ENCODE measurements at places on chromosomes 2 and 18. TPM values are rescaled to one million over a fixed set of nuclear protein-coding genes. Genes with fewer than 3 reads are reported as not detected.

ACMSD gene
- not detected for total RNA-seq

CHRNG gene
- not detected for total RNA-seq

IL1RL1 gene
- total RNA-seq, result 31.0 TPM

NLRC4 gene
- total RNA-seq, result not detected

CRYGD gene
- not detected for total RNA-seq

GALNT13 gene
- total RNA-seq, result 2.3 TPM

FBXO36 gene
- 2.4 TPM for total RNA-seq

WNT10A gene
- total RNA-seq, result not detected

STK17B gene
- 12.4 TPM for total RNA-seq

ATOH8 gene
- total RNA-seq, result 13.2 TPM

OTOF gene
- 2.3 TPM for total RNA-seq

DSC3 gene
- total RNA-seq, result 0.33 TPM

CROCC2 gene
- total RNA-seq, result not detected

CTAGE1 gene
- total RNA-seq, result not detected

CCBE1 gene
- 3.3 TPM for total RNA-seq

AFF3 gene
- total RNA-seq, result under 0.01 TPM

LBH gene
- total RNA-seq, result 23.0 TPM

SLC9A4 gene
- total RNA-seq, result under 0.01 TPM

IGFBP5 gene
- total RNA-seq, result 0.65 TPM

ALPP gene
- total RNA-seq, result not detected

TCF7L1 gene
- 8.3 TPM for total RNA-seq

UGT1A10 gene
- total RNA-seq, result not detected

PROKR1 gene
- total RNA-seq, result not detected

CD28 gene
- total RNA-seq, result under 0.01 TPM

BZW1 gene
- 688 TPM for total RNA-seq

GAL3ST2 gene
- not detected for total RNA-seq

Data from vein endothelial cell (primary cell).